ENCODE measurements at places on chromosomes 2 and 18.

- DNase-seq: no peak
These were observed 6.3 kb downstream of the NRP2 start for GRCh38 chr2:205688417-205689200.

DNA sequence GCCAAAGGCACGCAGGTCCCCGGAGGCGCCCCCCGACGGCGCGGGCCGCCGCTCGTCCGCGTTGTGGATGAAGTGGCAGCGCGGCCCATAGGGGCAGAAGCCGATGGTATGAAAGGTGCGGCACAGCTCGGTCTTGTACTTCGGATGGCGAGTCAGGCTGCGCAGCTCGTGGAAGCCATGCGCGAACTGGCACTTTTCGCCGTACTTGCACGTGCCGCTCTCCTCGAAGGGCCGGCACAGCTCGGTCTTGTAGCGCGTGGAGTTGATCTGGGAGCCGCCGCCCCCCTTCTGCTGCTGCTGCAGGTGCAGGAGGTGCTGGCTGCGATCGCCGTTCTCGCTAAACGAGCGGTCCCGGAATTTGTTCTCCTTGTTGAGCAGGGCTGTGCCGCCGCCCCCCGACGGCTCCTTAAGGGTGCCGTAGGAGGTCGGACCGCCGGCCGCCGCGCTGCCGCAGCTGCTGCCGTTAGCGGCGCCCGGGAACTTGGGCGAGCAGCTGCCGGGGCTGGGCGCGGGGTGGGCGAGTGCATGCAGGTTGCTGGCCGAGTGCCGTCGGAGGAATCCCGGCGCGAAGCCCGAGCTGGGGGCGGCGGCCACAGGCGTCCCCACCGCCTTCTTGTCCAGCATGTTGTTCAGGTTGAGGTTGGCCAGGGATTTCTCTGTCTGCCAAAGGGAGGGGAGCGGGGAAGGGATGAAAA lies 1.2 kb downstream of the ZFP36L2 start:
- peak; percentile 50 for DNase-seq

DNA sequence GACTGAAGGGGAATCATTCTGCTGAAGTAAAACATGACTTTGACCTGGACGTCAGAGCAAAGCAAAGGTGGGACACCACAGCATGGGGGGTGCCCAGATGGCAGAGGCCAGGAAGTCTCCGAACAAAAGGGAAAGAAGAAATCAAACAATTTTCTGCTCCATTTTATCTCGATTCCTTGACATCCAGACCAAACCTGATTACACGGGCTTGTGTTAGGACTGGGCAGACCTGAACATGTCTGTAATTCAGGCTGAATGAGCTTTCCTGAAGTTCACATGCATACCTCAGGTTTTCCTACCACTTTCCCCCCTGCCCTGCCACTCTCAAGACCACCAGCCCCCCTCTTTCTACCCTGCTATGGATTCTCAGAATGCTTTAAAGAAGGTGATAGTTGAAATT lies 44.8 kb upstream of the MEIS1 start:
- DNase-seq: no peak

DNA sequence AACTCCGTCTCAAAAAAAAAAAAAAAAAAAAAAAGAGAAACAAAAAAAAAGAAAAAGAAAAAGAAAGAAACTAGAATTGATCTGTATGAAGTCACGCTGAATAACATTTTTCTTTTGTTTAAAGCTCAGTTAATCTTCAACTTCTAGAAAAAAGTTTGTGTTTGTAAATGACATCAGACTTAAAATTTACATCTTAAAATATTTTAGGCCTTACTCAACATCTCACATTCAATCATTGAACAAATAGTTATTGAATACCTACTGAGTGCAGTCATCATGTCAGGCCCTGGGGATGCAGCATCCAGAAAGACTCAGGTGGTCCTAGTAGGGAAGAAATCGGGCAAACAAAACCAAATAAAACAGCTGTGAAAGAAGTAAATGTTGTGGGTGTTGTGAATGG lies 292.3 kb upstream of the FANCL start:
- DNase-seq: no peak

- no peak for DNase-seq
These were observed 474.2 kb downstream of the PIK3C3 start for GRCh38 chr18:42429196-42429595.

GRCh38 chr2:146632707-146633106 lies 1212.1 kb upstream of the ACVR2A start:
- no peak for DNase-seq

DNA sequence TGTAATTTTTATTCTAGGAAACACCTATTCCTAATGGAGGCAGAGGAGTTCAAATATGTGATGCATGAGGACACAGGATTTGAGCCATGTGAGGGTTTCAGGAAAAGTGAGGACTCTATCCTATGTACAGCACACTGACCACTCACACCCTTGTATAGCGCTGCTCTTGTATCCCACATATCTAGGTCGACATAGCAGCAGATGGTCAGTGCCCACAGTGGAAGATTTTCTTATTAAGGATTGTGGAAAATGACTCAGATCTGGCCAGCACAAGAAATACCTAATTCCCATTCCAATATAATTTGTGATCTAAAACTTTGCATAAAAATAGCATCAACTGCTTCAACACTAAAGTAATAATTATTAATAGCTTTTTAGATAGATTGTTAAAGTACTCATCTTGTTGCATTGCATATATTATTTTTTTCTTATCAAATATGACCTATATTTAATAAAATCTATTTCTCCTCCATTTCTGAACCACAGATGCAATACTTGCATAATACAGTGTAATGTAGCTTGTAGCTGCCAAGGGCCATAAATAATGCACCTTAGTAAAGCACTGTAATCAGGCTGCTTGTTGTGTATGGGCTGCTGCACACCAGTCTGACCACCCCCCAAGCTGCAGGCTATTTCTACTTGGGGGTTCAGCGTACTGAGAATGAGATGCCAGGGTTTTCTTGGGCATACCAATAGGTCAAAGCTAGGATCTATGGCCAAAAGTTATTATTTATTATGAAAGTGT lies 442.2 kb upstream of the CWC22 start:
- DNase-seq: no peak

DNA sequence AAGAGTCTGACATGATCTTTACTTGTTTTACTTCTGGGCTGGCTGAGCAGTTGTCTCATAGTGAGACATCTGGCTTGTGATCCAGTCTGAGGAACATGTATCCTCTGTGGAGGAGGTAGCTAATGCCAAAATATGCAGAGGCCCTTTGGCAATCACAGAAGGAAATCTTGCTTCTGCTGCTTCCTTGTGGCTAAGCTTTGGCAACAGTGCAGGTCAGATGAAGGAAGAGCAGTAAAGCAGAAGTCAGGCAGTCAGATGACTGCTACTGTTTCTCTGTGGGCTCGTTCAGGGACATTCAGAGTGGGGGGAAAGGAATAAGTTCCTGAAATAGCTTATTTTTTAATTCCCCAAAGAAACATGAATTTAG lies 22.3 kb downstream of the DOK1 start:
- DNase-seq: no peak

DNA sequence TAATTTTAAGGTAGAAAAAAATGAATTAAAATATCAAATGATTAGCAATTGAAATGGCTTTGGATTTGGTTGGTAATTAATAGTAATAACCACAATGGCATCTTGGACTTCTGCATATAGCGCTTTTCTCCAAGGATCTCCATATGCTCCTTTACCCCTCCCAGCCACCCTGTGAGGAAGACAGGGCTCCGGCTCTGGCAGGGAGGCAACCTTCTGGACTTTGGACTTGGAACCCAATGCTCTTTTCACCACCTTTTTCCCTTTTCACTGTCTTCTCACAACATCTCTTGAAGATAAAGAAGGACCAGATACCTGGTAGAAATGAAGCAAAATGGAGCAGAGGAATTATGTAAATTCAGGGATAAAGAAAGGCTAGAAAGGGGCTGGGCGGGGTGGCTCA lies 23.8 kb upstream of the SERTAD2 start:
- DNase-seq: no peak

- no peak for DNase-seq
These were observed 71.0 kb downstream of the GALNT14 start for GRCh38 chr2:31067259-31067658.

DNA sequence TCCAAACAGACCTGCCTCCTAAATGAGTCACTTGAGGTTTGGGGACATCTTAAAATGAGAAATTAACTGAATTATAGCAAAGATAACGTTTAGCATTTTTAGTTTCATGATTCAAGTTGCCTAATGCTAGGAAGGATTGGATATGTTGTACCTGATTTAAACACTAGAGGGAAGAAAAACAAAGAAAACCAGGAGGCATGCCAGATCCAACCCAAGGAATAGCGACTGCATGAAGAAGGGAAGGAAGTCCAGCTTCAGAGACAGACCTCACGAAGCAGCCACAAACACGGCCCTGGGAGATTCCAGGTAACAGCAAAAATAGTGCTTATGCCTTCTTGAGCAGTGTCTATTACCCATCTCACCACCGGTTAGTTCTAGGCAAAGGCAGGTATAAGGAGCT lies 499.9 kb upstream of the SPHKAP start:
- no peak for DNase-seq

GRCh38 chr18:11847811-11848210 lies 3.4 kb upstream of the CHMP1B start:
- DNase-seq: no peak

DNA sequence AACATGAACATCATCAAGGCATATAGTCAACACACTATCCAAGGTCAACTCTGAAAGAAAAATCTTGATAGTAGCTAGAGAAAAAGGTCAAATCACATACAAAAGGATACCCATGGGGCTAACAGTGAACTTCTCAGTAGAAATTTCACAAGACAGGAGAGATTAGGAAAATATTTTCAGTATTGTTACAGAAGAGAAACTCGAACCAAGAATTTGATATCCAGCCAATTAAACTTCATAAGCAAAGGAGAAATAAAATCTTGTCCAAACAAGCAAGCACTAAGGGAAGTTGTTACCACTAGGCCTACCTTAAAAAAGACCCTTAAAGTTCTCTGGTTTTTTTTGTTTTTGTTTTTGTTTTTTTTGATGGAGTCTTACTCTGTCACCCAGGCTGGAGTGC lies 242.5 kb downstream of the EXOC6B start:
- no peak for DNase-seq

- DNase-seq: no peak
These were observed 137.0 kb downstream of the NCKAP5 start for GRCh38 chr2:133431289-133431688.

DNA sequence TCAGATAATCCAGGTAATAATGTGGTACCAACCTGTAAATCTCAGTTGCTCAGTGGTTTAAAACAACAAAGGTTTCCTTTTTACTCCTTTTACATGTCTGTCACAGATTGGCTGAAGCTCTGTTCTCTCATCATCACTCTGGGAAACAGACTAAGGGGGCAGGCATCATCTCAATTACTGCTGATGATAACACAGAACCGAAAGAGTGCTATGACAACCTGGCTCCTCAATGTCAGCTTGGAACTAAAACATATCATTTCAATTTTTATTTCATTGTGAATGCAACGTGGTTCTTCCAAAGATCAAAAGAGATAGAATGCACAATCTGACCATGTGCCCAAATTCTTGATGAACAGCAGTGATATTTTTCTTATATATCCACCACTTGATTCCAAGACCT lies 1315.0 kb upstream of the CDH2 start:
- DNase-seq: no peak
